ENCODE measurements at places on chromosomes 7 and 10. TPM values are rescaled to one million over a fixed set of nuclear protein-coding genes. Genes with fewer than 3 reads are reported as not detected.

TMEM72 gene
- total RNA-seq: not detected

MINPP1 gene
- total RNA-seq: 20.9 TPM

TMEM213 gene
- total RNA-seq: not detected

GATA3 gene
- total RNA-seq: not detected

ARHGEF35 gene
- 0.54 TPM for total RNA-seq

SEMA3A gene
- 57.3 TPM for total RNA-seq

LRIT1 gene
- total RNA-seq: not detected

TUBB8 gene
- total RNA-seq: not detected

EEPD1 gene
- total RNA-seq: 18.1 TPM

RSPH10B2 gene
- total RNA-seq: 0.36 TPM

CREB5 gene
- total RNA-seq: 8.4 TPM

WEE2 gene
- not detected for total RNA-seq

CALML3 gene
- total RNA-seq: not detected

PDE1C gene
- 13.2 TPM for total RNA-seq

AQP1 gene
- 114 TPM for total RNA-seq

RNF32 gene
- total RNA-seq: 0.81 TPM

DHX32 gene
- 21.4 TPM for total RNA-seq

MACC1 gene
- total RNA-seq: not detected

SPDYE6 gene
- not detected for total RNA-seq

FEZF1 gene
- total RNA-seq: not detected

BLNK gene
- 1.4 TPM for total RNA-seq

CPVL gene
- 22.5 TPM for total RNA-seq

TBRG4 gene
- total RNA-seq: 40.3 TPM

OPALIN gene
- not detected for total RNA-seq

FFAR4 gene
- total RNA-seq: not detected

LRGUK gene
- total RNA-seq: 0.41 TPM

ADRA2A gene
- 1.5 TPM for total RNA-seq

SPDYE9 gene
- total RNA-seq: not detected

ELOVL3 gene
- not detected for total RNA-seq

ASB10 gene
- not detected for total RNA-seq

SPDYE11 gene
- not detected for total RNA-seq
